H9 (cell line): ENCODE measurements at places on chromosomes 5 and 9. TPM values are rescaled to one million over a fixed set of nuclear protein-coding genes. Genes with fewer than 3 reads are reported as not detected.

DNA sequence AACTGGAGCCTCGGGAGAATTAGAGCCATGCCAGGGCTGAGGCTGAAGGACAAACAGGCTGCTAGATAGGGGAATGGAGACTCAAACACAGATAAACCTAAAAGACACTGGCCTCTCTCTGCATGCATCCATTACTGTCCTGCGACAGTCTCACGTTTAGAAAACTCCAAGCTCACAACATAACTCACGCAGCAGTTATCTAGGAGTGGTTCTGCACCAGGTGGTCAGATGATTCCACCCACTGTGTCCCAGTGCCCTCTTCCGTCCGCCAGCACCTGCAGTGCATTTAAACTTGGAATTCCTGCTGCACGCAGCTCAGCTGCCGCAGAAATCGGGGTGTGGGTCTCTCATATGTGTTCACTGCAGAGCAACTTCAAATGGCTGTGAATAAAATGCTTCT is 272.6 kb upstream of the IRX2 start:
- no peaks in the 10 kb centered on the region; the same call in 2 of the 3 replicates for H3K36me3 ChIP-seq
- DNase-seq = no peak
- no peaks in the 10 kb centered on the region for H3K4me1 ChIP-seq
- no peak overlapping the region for H3K4me3 ChIP-seq

DNA sequence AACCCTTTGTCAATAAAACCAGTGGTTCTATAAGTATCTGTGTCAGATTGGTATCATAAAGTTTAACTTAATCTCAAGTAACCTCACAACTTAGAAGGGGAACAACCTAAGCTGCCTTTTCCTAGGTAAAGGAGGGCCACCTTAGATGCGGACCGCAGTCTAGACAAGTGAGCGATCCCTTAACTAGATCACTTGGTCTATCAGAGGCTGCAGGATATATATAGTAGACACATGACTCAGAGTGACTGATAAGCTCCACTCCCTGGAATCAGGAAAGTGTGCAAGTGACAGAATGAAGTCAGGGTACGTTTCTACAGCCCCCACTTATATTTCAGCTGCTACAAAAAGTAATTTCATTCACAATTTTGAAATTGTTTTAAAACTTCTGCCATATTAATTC is 7.4 kb downstream of the REEP5 start:
- H3K4me3 ChIP-seq = no peak overlapping the region
- H3K36me3 ChIP-seq = peaks cover 8% of the 10 kb centered on the region; the same call in 2 of the 3 replicates
- no peak for DNase-seq
- no peaks in the 10 kb centered on the region for H3K27me3 ChIP-seq

- no peaks in the 10 kb centered on the region for H3K36me3 ChIP-seq
- no peak for DNase-seq
- H3K27ac ChIP-seq = no peak overlapping the region
- no peak overlapping the region for H3K4me3 ChIP-seq
- no peaks in the 10 kb centered on the region; the same call in 1 of the 2 replicates for H3K4me1 ChIP-seq
These were observed 24.6 kb upstream of the SHOC1 start for GRCh38 chr9:111819360-111819759.

DNA sequence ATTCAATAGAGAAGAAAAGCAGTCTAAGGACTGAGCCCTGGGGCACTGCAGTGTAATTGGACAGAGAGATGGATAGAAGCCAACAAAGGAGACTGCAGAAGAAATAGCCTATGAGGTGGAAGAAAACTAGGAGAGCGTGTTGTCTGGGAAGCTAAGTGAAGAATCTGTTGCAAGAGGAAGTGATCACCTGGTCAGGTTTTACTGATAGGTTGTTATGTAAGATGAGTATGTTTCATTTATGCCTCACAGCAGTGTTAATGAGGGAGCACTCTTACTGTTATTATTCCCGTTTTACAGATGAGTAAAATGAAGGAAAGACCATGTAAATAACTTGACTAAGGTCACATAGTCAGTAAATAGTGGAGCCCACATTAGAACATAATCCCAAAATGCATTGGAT is 80.0 kb upstream of the GRHPR start:
- peaks cover 4% of the 10 kb centered on the region; the same call in 1 of the 2 replicates for H3K4me1 ChIP-seq
- no peaks in the 10 kb centered on the region for H3K36me3 ChIP-seq
- DNase-seq = no peak
- H3K27ac ChIP-seq = no peak overlapping the region
- no peaks in the 10 kb centered on the region for H3K27me3 ChIP-seq

The GFPT2 gene
- 85.0 and 89.8 TPM in 2 replicates for total RNA-seq

The GRXCR2 gene
- total RNA-seq = not detected in 2 replicates

The PIP5KL1 gene
- total RNA-seq = 9.0 and 11.6 TPM in 2 replicates

DNA sequence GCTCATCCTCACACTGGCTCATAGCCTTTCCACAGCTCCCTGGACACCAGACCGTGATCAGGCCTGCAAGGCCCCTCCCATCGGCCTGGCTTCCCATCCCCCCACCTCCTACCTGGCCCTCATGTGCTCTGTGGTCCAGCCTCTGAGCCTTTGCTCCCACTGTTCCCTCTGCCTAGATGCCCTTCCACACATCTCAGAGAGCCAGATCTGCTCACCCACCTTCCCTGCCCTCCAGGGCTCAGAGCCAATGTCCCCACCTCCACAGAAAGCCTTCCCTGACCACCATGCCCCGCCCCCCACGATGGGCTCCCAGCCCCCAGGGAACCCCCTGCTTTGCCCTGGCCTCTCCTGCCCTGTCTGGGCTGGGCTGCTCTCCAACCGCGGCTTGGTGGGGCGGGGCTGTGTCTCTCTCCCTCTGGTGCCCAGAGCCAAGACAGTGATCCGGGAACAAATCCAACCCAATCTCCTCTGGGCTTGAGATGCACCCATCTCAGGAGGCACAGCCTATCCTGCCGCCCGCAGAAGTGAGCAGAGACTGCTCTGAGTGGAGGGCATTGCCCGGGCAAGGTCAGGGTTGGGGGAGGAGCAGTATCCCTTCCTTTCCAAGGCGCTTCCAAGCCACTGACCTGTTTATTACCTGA is 1.6 kb downstream of the NINJ1 start:
- H3K36me3 ChIP-seq = no peaks in the 10 kb centered on the region
- peak overlapping the region; percentile 85 for H3K4me3 ChIP-seq
- DNase-seq = no peak
- H3K27me3 ChIP-seq = peaks cover 5% of the 10 kb centered on the region; the same call in 1 of the 2 replicates

GRCh38 chr5:89229331-89230070 is 346.5 kb upstream of the MEF2C start:
- DNase-seq = no peak
- no peak overlapping the region for H3K4me3 ChIP-seq
- H3K4me1 ChIP-seq = no peaks in the 10 kb centered on the region

The HTR4 gene
- not detected in 2 replicates for total RNA-seq

The PTPDC1 gene
- total RNA-seq = 4.8 and 5.4 TPM in 2 replicates

DNA sequence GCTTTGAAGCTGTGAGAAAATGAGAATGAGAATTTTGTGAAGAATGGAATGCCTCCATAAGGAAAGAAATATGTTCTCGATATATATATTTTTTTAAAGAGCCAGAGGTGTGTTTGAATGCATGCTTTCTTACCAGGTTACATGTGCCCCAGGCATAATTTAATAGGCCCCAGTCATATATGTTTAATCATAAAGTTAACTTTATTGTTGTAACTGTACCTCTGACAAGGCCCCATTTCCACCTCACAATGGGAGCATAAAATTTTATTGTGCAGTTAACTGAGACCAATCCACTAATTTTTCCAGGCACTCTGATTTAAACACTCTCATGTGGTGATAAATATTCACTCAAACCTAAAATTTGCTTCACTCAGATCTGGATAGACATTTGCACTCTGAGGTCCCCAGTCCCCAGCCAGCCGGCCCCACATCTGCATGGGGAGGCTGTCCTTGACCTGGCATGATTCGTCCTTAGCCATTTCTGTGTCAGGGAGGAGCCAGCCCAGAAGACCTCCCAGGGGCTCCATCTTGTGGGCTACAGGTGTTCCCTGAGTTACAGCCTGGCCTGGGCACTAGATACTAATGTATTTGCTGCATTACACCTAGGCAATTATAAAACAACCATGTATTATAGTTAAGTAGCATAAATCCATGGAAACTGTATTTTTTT is 245.8 kb downstream of the MTRR start:
- H3K4me1 ChIP-seq = no peaks in the 10 kb centered on the region
- no peak overlapping the region for H3K27ac ChIP-seq
- H3K4me3 ChIP-seq = no peak overlapping the region

- no peaks in the 10 kb centered on the region for H3K4me1 ChIP-seq
- DNase-seq = no peak
- no peak overlapping the region for H3K27ac ChIP-seq
- H3K4me3 ChIP-seq = no peak overlapping the region
These were observed 24.7 kb upstream of the RANBP6 start for GRCh38 chr9:6040077-6040476.

GRCh38 chr5:75736273-75736672 is 19.0 kb upstream of the POC5 start:
- H3K36me3 ChIP-seq = peaks cover 2% of the 10 kb centered on the region; the same call in 1 of the 3 replicates
- no peak overlapping the region for H3K4me3 ChIP-seq
- H3K27ac ChIP-seq = no peak overlapping the region
- H3K27me3 ChIP-seq = no peaks in the 10 kb centered on the region
- H3K4me1 ChIP-seq = no peaks in the 10 kb centered on the region

DNA sequence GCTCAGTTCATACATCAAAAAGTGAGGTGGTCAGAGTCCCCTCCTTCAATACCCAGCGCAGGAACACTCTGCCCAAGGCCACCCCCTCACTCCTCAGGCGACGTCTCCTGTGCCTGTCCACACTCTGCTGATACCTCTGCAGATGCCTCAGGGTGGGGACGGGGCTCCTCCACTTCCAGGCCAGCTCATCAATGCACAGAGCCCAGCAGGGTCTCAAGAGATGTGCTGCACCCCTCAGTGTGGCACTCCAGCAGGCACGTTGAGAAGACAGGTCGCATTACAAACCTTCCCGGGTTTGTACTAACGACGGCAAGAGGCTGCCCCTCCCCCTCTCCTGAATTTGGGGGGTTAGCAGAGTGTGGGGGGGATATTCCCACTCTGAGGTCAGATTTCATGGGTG is 128.5 kb downstream of the ZNF354C start:
- H3K36me3 ChIP-seq = 0 out of 3 replicates have a peak, but pooled peaks cover 2% of the 10 kb centered on the region
- no peak overlapping the region; the same call in 1 of the 2 replicates for H3K4me3 ChIP-seq
- peaks cover 8% of the 10 kb centered on the region; the same call in 1 of the 2 replicates for H3K4me1 ChIP-seq
- no peaks in the 10 kb centered on the region for H3K27me3 ChIP-seq
- no peak overlapping the region for H3K27ac ChIP-seq

The PROP1 gene
- total RNA-seq = not detected in 2 replicates

GRCh38 chr5:142844866-142845265 is 74.7 kb downstream of the ARHGAP26 start:
- no peak for DNase-seq
- no peak overlapping the region for H3K4me3 ChIP-seq
- no peaks in the 10 kb centered on the region for H3K36me3 ChIP-seq
- no peaks in the 10 kb centered on the region for H3K27me3 ChIP-seq

- H3K27me3 ChIP-seq = no peaks in the 10 kb centered on the region
- H3K4me1 ChIP-seq = no peaks in the 10 kb centered on the region; the same call in 1 of the 2 replicates
- H3K36me3 ChIP-seq = peaks cover 3% of the 10 kb centered on the region; the same call in 2 of the 3 replicates
- H3K27ac ChIP-seq = no peak overlapping the region
- H3K4me3 ChIP-seq = no peak overlapping the region
- DNase-seq = no peak
These were observed 163.2 kb upstream of the S1PR3 start for GRCh38 chr9:88828018-88828417.

The RICTOR gene
- 14.0 and 20.9 TPM in 2 replicates for total RNA-seq

DNA sequence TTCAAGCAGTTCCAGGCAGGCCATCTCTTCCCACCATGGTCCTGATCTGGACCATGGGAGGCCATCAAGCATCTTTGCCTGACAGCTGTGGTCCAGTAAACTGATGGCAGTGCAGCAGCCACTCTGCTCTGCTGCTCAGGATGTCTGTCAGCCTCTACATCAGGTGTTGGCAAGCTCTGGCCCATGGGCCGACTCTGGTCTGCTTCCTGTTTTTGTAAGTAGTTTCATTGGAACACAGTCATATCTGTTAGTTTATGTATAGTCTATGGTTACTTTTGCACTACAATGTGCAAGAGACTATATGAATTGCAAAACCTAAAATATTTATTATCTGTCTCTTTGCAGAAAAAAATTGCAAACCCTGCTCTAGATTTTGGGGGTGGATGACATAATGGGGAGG is 225.0 kb downstream of the KCTD16 start:
- no peak overlapping the region for H3K4me3 ChIP-seq
- H3K27me3 ChIP-seq = no peaks in the 10 kb centered on the region
- no peaks in the 10 kb centered on the region for H3K4me1 ChIP-seq
- no peaks in the 10 kb centered on the region for H3K36me3 ChIP-seq
- H3K27ac ChIP-seq = no peak overlapping the region
- no peak for DNase-seq
